ENCODE measurements at places on chromosomes 5 and 9.

DNA sequence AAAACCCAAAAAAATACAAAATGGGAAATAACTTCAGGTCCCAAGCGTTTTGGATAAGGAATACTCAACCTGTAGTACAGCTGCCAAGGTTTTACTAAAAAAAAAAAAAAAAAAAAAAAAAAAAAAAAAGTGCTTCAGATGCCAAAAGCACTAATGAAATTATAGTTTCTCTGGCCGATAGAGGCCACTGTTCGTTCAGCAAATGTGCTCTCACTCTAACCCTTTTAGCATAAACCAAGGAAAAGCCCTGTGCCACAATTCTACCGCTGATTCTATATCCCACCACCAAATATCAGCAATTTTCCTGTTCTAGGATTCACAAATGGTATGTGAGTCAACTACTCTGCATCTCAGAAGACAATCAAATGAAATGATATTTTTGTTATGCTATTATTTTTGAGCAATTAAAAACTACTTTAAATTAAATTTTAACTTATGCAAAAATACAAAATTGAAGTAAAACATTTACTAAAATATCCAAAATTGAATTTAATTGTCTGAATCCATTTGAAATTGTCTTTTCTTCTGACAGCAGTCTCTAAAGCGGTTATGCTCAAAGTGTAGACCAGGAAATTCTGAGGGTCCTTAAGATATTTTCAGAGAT, 79.8 kb downstream of the RICTOR start:
- no peaks in the 10 kb centered on the region for H3K27me3 ChIP-seq
- H3K4me1 ChIP-seq: peaks cover 6% of the 10 kb centered on the region
- peaks cover 40% of the 10 kb centered on the region for H3K36me3 ChIP-seq

GRCh38 chr9:126722922-126723806, 81.7 kb upstream of the ZBTB43 start:
- DNase-seq: peak; percentile 77
- peaks cover 9% of the 10 kb centered on the region for H3K27me3 ChIP-seq
- peaks cover 35% of the 10 kb centered on the region for H3K4me1 ChIP-seq
- H3K4me3 ChIP-seq: peak overlapping the region; percentile 88
- H3K36me3 ChIP-seq: no peaks in the 10 kb centered on the region

GRCh38 chr9:87770616-87771315, 44.8 kb downstream of the CTSL start:
- DNase-seq: no peak
- H3K36me3 ChIP-seq: no peaks in the 10 kb centered on the region
- H3K27me3 ChIP-seq: peaks cover 2% of the 10 kb centered on the region
- no peak overlapping the region for H3K4me3 ChIP-seq

- H3K27me3 ChIP-seq: no peaks in the 10 kb centered on the region
- H3K4me1 ChIP-seq: peaks cover 17% of the 10 kb centered on the region
- no peak overlapping the region for H3K27ac ChIP-seq
- H3K4me3 ChIP-seq: no peak overlapping the region
- DNase-seq: no peak
Observed at GRCh38 chr5:176461349-176461748, 13.2 kb downstream of the FAF2 start.

GRCh38 chr5:110836851-110837250, 98.0 kb downstream of the SLC25A46 start:
- H3K4me1 ChIP-seq: no peaks in the 10 kb centered on the region
- no peak for DNase-seq
- H3K27me3 ChIP-seq: no peaks in the 10 kb centered on the region
- no peaks in the 10 kb centered on the region for H3K36me3 ChIP-seq
- no peak overlapping the region for H3K27ac ChIP-seq

- H3K4me3 ChIP-seq: no peak overlapping the region
- no peak overlapping the region for H3K27ac ChIP-seq
- H3K36me3 ChIP-seq: no peaks in the 10 kb centered on the region
- H3K4me1 ChIP-seq: no peaks in the 10 kb centered on the region
- no peak for DNase-seq
- H3K27me3 ChIP-seq: no peaks in the 10 kb centered on the region
Observed at GRCh38 chr5:26245321-26245720, 793.1 kb downstream of the CDH9 start.

DNA sequence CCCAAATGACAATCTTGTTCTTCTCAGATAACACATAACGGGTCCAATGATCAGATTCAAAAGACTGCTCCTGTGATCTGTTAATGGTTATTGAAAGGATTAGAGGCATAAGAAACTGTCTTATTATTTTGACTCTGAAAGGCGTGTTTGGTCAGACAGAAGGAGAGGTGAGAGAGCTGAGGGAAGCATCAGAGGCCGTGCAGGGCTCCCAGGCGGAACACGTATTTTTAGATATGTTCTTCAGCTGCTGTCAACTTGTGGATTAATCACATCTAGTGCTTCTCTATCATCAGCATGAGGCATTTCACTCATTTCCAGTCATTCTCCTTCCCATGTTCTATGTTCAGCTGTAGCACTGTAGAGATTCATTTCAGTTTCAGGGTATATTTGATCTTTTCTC, 199.8 kb downstream of the MAPKAP1 start:
- H3K4me1 ChIP-seq: peaks cover 6% of the 10 kb centered on the region
- no peak overlapping the region for H3K27ac ChIP-seq
- DNase-seq: no peak
- H3K4me3 ChIP-seq: no peak overlapping the region
- no peaks in the 10 kb centered on the region for H3K27me3 ChIP-seq

DNA sequence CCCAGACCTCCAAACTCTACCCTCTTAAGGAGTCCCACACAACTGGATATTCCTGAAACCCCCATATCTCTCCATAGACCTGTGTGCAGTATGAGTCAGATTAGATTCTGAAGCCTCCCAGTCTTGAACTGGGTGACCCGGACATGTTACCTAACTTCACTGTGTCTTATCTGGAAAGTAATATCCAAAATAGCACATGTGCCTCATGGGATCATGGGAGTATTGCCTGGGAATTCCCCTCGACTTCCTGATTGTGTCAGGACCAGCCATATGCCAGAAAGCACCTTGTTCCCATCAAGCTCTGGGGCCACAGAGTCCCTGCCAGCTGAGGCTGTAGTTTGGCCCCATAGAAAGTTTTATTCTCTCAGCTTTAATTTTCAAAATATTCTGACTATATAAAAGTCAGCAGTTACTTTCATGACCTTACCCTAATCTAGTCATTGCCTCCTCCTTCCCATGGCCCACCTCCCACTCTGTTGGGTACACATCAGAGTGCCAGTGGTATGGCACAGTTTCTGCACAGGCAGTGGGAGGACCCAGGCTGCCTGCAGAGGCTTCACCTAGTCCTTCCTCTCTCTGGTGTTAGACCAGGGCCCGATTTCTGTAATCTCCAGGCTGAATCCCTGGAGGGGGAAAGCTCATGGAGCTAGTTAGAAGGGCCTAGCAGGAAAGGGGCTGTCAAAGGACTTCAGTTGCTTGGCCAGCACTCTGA, 19.5 kb upstream of the B4GALT1 start:
- peaks cover 16% of the 10 kb centered on the region for H3K27me3 ChIP-seq
- no peaks in the 10 kb centered on the region for H3K36me3 ChIP-seq
- peaks cover 14% of the 10 kb centered on the region for H3K4me1 ChIP-seq
- no peak overlapping the region for H3K4me3 ChIP-seq
- H3K27ac ChIP-seq: no peak overlapping the region

GRCh38 chr9:6894135-6894534, 136.4 kb downstream of the KDM4C start:
- H3K27ac ChIP-seq: peak overlapping the region; percentile 61
- H3K36me3 ChIP-seq: peaks cover 34% of the 10 kb centered on the region
- no peak for DNase-seq
- peak overlapping the region; percentile 32 for H3K4me3 ChIP-seq
- H3K4me1 ChIP-seq: peaks cover 33% of the 10 kb centered on the region

DNA sequence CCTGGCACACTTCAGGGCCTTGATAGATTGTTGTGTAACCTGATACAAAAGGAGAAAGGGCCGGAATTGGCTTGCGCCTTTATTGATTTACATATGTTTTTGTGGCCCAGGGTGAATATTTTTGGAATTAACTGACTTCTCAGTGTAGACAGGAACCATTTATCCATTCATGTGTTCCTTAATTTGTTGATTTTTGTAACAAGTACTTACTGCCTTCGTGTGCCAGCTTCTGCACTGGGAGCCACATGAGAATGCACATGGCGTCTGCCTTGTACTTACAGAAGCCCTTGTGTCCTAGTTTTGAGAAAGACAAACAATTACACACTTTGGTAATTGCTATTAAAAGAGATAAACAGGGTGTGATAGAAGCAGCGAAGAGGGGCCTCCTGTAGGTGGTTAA, 26.4 kb downstream of the EHMT1 start:
- no peak overlapping the region for H3K4me3 ChIP-seq
- no peaks in the 10 kb centered on the region for H3K27me3 ChIP-seq
- H3K4me1 ChIP-seq: peaks cover 39% of the 10 kb centered on the region
- H3K36me3 ChIP-seq: peaks cover 35% of the 10 kb centered on the region

DNA sequence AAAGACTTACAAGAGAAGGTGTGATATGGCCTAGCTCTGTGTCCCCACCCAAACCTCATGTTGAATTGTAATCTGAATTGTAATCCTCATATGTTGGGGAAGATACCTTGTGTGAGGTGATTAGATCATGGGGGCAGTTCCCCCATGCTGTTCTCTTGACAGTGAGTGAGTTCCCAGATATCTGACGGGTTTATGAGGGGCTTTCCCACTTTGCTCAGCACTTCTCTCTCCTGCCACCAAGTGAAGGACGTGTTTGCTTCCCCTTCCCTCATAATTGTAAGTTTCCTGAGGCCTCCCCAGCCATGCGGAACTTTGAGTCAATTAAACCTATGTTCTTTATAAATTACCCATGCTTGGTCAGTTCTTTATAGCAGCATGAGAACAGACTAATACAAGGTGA, 49.0 kb downstream of the CDO1 start:
- no peak for DNase-seq
- H3K4me3 ChIP-seq: no peak overlapping the region
- peaks cover 4% of the 10 kb centered on the region for H3K27me3 ChIP-seq

GRCh38 chr5:113488645-113489184, 462 bp upstream of the MCC start:
- no peak for DNase-seq
- H3K27me3 ChIP-seq: peaks cover 74% of the 10 kb centered on the region
- H3K36me3 ChIP-seq: peaks cover 3% of the 10 kb centered on the region

GRCh38 chr9:85212209-85212608, 529.5 kb downstream of the AGTPBP1 start:
- no peaks in the 10 kb centered on the region for H3K27me3 ChIP-seq
- H3K36me3 ChIP-seq: no peaks in the 10 kb centered on the region
- no peak for DNase-seq
- H3K4me3 ChIP-seq: no peak overlapping the region
- peaks cover 9% of the 10 kb centered on the region for H3K4me1 ChIP-seq

DNA sequence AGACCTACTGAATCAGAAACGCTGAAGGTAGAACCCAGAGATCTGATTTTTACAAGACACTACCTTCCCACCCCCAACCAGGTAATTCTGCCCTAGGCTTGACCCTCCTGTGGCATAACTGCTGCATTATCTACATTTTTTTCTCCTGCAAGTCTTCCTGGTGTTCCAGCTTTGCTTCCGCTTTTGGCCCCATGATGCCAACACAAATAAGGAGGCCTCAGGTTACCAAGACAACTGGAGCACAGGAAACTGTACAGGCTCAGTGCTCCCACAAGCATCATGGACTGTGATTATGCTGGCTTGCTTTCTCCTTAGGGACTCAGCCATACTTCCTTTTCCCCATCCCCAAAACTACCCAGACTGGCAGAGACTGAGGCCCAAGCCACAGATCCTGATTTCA, 6.6 kb upstream of the MSMP start:
- no peak overlapping the region for H3K27ac ChIP-seq
- no peak overlapping the region for H3K4me3 ChIP-seq
- no peak for DNase-seq
- no peaks in the 10 kb centered on the region for H3K27me3 ChIP-seq
- peaks cover 11% of the 10 kb centered on the region for H3K36me3 ChIP-seq

DNA sequence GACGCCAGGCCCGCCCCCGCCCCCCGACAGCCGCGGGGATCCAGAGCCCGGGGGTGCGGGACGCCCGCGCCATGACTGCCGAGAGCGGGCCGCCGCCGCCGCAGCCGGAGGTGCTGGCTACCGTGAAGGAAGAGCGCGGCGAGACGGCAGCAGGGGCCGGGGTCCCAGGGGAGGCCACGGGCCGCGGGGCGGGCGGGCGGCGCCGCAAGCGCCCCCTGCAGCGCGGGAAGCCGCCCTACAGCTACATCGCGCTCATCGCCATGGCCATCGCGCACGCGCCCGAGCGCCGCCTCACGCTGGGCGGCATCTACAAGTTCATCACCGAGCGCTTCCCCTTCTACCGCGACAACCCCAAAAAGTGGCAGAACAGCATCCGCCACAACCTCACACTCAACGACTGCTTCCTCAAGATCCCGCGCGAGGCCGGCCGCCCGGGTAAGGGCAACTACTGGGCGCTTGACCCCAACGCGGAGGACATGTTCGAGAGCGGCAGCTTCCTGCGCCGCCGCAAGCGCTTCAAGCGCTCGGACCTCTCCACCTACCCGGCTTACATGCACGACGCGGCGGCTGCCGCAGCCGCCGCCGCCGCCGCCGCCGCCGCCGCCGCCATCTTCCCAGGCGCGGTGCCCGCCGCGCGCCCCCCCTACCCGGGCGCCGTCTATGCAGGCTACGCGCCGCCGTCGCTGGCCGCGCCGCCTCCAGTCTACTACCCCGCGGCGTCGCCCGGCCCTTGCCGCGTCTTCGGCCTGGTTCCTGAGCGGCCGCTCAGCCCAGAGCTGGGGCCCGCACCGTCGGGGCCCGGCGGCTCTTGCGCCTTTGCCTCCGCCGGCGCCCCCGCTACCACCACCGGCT, 1.0 kb downstream of the FOXE1 start:
- H3K27me3 ChIP-seq: peaks cover 80% of the 10 kb centered on the region
- peak; percentile 48 for DNase-seq
- peak overlapping the region; percentile 42 for H3K27ac ChIP-seq
- H3K36me3 ChIP-seq: no peaks in the 10 kb centered on the region
- peaks cover 18% of the 10 kb centered on the region for H3K4me1 ChIP-seq
- peak overlapping the region; percentile 74 for H3K4me3 ChIP-seq

- H3K36me3 ChIP-seq: no peaks in the 10 kb centered on the region
- DNase-seq: no peak
- no peak within 1 kb of the TSS for H3K4me3 ChIP-seq
- peak within 1 kb of the TSS; percentile 35 for H3K27ac ChIP-seq
- no peaks in the 10 kb centered on the region for H3K4me1 ChIP-seq
Observed at GRCh38 chr5:59893429-59894227, at the start of gene PDE4D. Gene PDE4D, minus strand, starts transcription at chr5:59893726.

Data from activated T-helper 1 cell treated with anti-CD3 and anti-CD28 coated beads, Interleukin-12 subunit alpha, Interleukin-12 subunit beta, Interleukin-2, Interleukin-4 antibody, amounts not matched to agents 30 ng/mL and 10 ng/mL and 1 ng/mL, durations not matched to agents 14 hours and 24 hours and 36 hours (primary cell).